Lower lobe of right lung (tissue), 2 donors: ENCODE measurements at places on chromosomes 11 and 22. TPM values are rescaled to one million over a fixed set of nuclear protein-coding genes. Genes with fewer than 3 reads are reported as not detected.

DNA sequence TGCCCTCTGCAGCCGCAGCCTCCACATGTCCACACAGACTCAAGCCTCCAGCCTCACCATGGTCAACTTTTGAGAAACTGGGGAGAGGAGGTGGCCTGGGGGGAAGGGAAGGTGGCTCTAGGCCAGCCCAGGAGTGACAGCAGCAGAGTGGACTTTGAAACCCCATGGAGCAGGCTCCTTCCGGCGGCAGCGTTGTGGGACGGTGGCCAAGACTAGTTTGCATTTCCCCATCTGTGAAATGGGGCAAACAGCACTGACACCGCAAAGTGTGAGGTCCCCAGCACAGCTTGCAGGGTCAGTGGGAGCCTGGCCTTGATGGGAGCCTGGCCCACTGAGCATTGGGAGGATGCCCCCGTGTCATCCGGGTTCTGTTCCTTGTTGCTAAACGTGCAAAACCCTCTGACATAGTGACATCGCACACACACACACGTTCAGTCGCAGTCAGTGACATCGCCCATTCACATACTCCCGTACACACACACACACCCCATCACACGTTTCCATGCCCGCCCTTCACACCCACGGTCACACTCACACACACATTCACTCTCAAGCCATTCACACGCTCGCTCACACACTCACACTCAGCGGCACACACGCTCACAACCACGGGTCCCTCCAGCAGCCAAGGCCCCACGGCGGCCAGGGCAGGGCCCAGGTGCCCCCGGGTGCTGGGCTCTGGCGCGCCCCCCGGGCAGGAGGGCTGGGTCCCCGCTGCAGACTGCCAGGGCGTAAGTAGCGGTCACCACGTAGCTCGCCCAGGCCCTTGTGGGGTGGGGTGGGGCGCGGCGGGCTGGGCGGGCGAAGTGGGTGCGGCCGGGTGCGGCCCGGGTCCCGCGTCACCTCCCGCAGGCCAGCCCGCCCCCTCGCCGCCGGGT lies 585 bp downstream of the CYB5R3 start:
- peak; percentile 80 for DNase-seq

Gene CABP7
- not detected for total RNA-seq

Gene MS4A6E
- total RNA-seq = not detected

DNA sequence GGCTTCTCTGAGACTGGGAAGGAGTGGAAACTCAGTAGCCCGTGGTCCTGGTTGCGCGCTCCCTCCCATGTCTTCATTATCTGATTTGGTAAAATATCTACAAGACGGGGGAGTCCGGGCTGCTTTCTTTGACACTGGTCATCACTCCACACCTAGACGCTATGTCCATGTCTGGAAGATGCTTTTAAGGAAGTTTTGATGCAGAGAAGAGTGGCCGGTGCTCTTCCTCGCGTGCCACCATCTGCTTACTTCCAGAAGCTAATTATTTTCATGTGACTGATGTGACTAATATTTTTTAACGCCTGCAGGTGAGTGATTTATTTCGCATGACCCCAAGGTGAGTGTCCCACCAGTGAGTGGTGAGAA lies 339 bp upstream of the TRIM21 start:
- DNase-seq = no peak

GRCh38 chr22:19530751-19531150 lies 6.5 kb upstream of the CLDN5 start:
- no peak for DNase-seq
